ENCODE measurements at places on chromosomes 2 and 18.

GRCh38 chr18:1103537-1103936 lies 198.9 kb downstream of the ADCYAP1 start:
- no peaks in the 10 kb centered on the region for H3K36me3 ChIP-seq
- no peaks in the 10 kb centered on the region for H3K27me3 ChIP-seq
- no peak for DNase-seq
- H3K27ac ChIP-seq = no peak overlapping the region
- no peaks in the 10 kb centered on the region for H3K4me1 ChIP-seq
- no peak overlapping the region for H3K4me3 ChIP-seq

DNA sequence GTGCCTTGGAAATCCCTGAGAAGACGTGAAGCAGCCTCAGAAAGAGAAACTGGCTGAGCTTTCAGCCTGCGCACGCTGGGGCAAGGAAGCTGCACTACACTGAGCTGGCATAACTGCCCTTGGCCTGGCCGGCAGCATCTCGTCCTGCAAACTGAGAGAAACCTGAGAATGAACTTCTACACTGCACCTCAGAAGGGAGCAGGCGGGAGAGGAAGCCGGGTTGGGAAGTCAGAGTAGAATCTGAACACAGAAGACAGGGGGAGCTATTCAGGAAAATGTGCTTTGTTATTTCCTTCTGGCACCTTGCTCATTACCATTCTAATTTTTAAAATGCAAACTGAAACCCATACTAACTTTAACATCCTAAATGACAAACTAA lies 70.9 kb downstream of the ZEB2 start:
- no peaks in the 10 kb centered on the region for H3K4me1 ChIP-seq
- H3K4me3 ChIP-seq = no peak overlapping the region
- no peak for DNase-seq
- H3K27ac ChIP-seq = peak overlapping the region; percentile 20

GRCh38 chr2:101340141-101340551 lies 31.6 kb upstream of the RNF149 start:
- H3K4me1 ChIP-seq = no peaks in the 10 kb centered on the region
- H3K4me3 ChIP-seq = no peak overlapping the region
- H3K27ac ChIP-seq = no peak overlapping the region
- H3K36me3 ChIP-seq = no peaks in the 10 kb centered on the region
- H3K27me3 ChIP-seq = no peaks in the 10 kb centered on the region

- no peak overlapping the region for H3K4me3 ChIP-seq
- H3K27me3 ChIP-seq = no peaks in the 10 kb centered on the region
- no peaks in the 10 kb centered on the region for H3K36me3 ChIP-seq
- no peaks in the 10 kb centered on the region for H3K4me1 ChIP-seq
These were observed 27.0 kb downstream of the MEIS1 start for GRCh38 chr2:66461664-66462500.

GRCh38 chr2:14358339-14358738 lies 274.2 kb upstream of the LRATD1 start:
- H3K4me3 ChIP-seq = no peak overlapping the region
- H3K4me1 ChIP-seq = no peaks in the 10 kb centered on the region
- no peak for DNase-seq
- no peaks in the 10 kb centered on the region for H3K36me3 ChIP-seq
- H3K27me3 ChIP-seq = no peaks in the 10 kb centered on the region
- no peak overlapping the region for H3K27ac ChIP-seq

Measured in right lobe of liver (tissue), 6 donors.